ENCODE measurements at places on chromosomes 4 and X. TPM values are rescaled to one million over a fixed set of nuclear protein-coding genes. Genes with fewer than 3 reads are reported as not detected.

DNA sequence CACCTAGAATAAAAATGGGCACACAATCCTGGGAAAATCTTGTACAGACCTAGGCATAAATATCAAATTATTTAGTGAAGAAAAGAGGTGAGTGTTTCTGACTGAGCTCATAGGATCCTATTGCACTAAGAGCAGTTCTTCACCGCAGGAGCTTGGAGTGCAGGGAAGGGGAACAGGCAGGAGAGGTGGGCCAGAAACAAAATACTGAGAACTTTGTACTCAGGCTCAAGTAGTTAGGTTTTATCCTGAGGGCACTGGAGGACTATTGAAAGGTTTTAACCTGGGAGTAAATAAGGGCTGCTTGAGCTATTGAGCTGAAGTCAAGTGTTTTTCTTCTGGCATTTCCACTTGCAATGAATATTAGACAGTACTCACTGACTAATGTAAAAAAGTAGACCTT, 12.2 kb downstream of the EPHA5 start:
- DNase-seq: no peak

- DNase-seq: peak; percentile 79
These were observed 4.7 kb downstream of the RASGEF1B start for GRCh38 chr4:81466841-81467671.

DNA sequence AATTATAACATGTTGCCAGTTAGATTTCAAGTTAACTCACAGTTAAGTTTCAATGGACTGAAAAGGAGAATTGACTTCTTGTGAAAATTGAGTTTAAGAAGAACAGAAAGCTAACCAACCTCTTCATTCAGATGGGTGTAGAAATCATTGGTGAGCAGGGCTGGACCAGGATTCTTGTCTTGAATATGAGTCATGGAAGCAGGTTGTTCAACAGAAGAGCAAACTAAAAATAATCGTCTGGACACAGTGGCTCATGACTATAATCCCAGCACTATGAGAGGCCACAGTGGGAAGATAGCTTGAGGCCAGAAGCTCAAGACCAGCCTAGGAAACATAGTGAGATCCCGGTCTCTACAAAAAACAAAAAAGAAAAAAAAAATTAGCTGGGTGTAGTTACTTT, 98.2 kb downstream of the ARSJ start:
- no peak for DNase-seq

GRCh38 chr4:52751487-52751911, 274 bp upstream of the ERVMER34-1 start:
- no peak for DNase-seq

DNA sequence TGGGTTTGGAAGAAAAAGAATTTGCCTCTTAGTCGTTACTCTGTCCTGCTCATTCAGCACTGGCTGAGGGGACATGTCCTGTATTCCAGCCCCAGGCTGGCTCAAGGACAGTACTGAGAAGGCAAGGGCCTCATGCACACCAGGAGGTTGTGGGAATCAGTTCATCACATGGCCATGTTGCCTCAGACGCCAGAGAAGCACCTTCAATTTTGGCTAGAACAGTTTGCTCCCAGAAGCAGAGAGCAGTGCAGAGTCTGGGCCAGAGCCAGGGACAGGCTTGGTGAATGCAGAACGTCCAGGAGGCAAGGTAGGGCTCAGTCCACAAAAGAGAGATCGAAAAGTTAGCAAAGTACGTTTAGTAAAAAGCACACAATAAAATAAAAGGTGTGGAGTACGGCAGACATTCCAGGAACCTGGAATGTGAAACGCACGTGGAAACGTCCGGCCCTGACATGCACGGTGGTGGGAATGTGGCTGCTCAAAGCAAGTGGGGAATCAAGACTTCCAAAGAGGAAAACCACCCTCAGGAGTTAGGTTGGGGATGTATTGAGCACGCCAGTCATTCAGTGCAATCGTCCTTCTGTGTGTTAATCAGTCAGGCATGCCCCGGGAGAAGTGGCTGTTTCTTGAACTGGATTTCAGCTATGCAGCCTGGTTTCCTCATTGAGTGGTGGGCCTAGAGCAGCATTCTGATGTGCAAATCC, 1.2 kb upstream of the SLC2A9 start:
- DNase-seq: no peak

GRCh38 chr4:139511320-139511719, 44.7 kb downstream of the SETD7 start:
- DNase-seq: no peak

GRCh38 chrX:40938423-40938822, 146.8 kb upstream of the USP9X start:
- no peak for DNase-seq

- DNase-seq: no peak
These were observed 38.7 kb downstream of the ARHGEF9 start for GRCh38 chrX:63746278-63746677.

GRCh38 chr4:153603258-153603657, 80.8 kb upstream of the TLR2 start:
- no peak for DNase-seq

DNA sequence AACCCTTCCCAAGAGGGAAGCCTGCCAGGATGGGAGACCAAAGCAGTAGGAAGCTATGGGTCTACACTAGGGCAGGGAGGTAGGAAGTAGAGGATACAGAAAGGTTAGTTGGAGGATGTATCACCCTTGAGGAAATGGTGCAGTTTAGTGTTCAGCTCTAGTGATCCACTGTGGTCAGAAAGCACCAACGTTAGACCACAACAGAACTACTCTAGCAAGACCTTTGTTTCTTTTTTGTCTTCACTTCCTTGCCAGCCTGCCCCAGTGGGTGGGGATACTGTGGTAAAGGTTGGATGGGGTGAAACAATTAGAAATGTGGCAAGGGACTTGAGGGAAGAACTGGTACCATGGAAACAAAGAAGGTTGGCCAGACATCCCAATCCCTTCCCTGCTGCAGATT, 83.3 kb downstream of the DDIT4L start:
- DNase-seq: no peak

- DNase-seq: peak; percentile 8
These were observed 14.3 kb upstream of the TDO2 start for GRCh38 chr4:155889031-155889793.

DNA sequence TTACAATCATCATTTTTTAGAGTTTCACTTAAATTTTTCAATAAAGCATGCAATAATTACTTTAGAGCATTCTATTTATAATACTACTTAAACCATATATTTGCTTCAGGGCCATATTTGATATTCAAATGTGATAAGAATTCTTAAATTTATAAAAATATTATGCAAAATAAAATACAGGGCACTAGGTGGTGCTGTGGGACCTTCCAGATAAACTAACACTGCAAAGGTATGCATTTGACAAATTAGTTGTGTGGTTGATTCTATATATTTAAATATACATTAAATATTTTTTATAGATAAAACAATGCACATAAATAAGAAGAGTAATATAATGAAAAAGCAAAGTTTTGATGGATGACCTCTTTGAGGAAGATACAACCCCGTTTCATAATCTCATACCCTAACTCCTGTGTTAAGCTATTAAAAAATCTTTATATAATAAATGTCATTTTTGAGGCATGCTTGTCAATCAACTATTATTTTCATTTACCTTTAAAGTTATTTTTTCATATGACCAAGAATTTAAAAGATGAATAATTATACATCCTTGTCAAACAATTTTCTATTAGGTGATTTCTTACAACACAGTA, 128.4 kb downstream of the REELD1 start:
- DNase-seq: peak; percentile 33

- no peak for DNase-seq
These were observed 1002.9 kb upstream of the IGFBP7 start for GRCh38 chr4:58113126-58113525.

TMSB15A gene
- polyA plus RNA-seq: 9.6 TPM

FREM3 gene
- 0.49 TPM for polyA plus RNA-seq

SRPX2 gene
- polyA plus RNA-seq: 21.0 TPM

CXorf49 gene
- polyA plus RNA-seq: not detected

CEP135 gene
- 5.5 TPM for polyA plus RNA-seq

ARAP2 gene
- 1.4 TPM for polyA plus RNA-seq

HTATSF1 gene
- 98.5 TPM for polyA plus RNA-seq

ZXDA gene
- 3.1 TPM for polyA plus RNA-seq

Measured in hindlimb muscle (tissue), 1 donor.